ENCODE measurements at places on chromosomes 3 and 15. TPM values are rescaled to one million over a fixed set of nuclear protein-coding genes. Genes with fewer than 3 reads are reported as not detected.

LMCD1 gene
- 213 TPM for total RNA-seq

UTS2B gene
- total RNA-seq, result 1.1 TPM

ROBO2 gene
- total RNA-seq, result 0.36 TPM

PCSK6 gene
- 0.72 TPM for total RNA-seq

FSTL1 gene
- 2,074 TPM for total RNA-seq

FANCI gene
- 59.4 TPM for total RNA-seq

NOX5 gene
- 0.36 TPM for total RNA-seq

ABHD17C gene
- 11.5 TPM for total RNA-seq

CCDC39 gene
- not detected for total RNA-seq

XIRP1 gene
- under 0.01 TPM for total RNA-seq

HDC gene
- not detected for total RNA-seq

GOLGA8T gene
- not detected for total RNA-seq

HAUS2 gene
- total RNA-seq, result 18.5 TPM

MITF gene
- 11.6 TPM for total RNA-seq

AADACL2 gene
- total RNA-seq, result not detected

ZNF80 gene
- not detected for total RNA-seq

PATL2 gene
- 2.7 TPM for total RNA-seq

FBXL22 gene
- total RNA-seq, result 0.59 TPM

PLXNA1 gene
- 91.3 TPM for total RNA-seq

LRRC31 gene
- not detected for total RNA-seq

TMIE gene
- total RNA-seq, result under 0.01 TPM

SLC28A1 gene
- not detected for total RNA-seq

LMOD3 gene
- total RNA-seq, result not detected

QARS1 gene
- total RNA-seq, result 416 TPM

CHAC1 gene
- total RNA-seq, result 30.0 TPM

SLC28A2 gene
- not detected for total RNA-seq

SYNM gene
- 4.0 TPM for total RNA-seq

Measured in osteoblast (primary cell).